ENCODE measurements at places on chromosomes 16 and 17.

DNA sequence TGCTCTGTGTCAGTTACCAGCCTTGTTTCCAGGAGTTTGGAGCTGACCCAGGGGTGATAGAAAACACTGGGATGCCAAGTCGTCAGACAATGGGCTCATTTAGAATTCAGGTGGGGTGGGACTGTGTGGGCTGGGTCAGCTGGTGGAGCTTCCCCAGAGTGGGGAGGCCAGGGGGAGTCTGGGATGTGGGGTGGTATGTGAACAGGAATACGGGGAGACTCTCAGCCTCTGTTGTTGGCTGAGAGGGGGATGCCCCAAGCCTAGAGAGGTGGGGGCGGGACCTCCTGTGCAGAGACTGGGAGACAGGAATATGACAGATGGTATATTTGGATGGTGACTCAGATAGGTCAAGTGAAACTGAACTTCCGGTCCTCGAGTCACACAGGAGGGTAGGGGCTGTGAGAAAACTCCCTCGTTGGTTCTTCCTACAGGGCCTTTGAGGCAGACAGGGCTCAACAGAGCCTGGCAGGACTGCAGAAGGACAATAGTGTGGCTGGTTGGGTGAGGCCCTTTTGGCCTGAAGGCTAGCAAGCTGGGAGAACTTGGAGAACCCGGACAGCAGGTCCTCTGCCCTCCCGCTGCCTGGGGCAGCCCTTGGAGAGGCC is 23.7 kb downstream of the CDH1 start:
- no peak for DNase-seq

GRCh38 chr16:4393240-4393600 is 21.6 kb downstream of the VASN start:
- DNase-seq = no peak

DNA sequence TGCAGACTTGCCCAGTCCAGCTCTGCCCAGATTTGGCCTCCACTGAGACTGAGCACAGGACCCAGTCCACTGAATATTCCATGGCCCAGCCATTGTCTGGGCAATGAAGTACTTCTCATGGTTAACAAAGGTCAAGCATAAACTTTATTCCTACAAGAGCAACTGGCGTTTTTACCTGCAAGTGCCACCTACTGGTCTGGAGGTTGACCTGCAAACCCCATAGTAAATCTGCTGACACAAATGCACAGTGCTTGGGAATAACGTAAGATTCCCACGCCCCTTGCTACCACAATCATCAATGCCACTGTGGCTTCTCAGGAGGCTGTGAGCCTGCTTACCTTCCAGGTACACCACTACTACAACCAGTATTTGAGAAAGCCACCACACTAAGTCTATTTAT is 170.2 kb downstream of the CEP112 start:
- DNase-seq = no peak

- DNase-seq = no peak
These were observed 160.9 kb upstream of the TOX3 start for GRCh38 chr16:52707676-52708337.

DNA sequence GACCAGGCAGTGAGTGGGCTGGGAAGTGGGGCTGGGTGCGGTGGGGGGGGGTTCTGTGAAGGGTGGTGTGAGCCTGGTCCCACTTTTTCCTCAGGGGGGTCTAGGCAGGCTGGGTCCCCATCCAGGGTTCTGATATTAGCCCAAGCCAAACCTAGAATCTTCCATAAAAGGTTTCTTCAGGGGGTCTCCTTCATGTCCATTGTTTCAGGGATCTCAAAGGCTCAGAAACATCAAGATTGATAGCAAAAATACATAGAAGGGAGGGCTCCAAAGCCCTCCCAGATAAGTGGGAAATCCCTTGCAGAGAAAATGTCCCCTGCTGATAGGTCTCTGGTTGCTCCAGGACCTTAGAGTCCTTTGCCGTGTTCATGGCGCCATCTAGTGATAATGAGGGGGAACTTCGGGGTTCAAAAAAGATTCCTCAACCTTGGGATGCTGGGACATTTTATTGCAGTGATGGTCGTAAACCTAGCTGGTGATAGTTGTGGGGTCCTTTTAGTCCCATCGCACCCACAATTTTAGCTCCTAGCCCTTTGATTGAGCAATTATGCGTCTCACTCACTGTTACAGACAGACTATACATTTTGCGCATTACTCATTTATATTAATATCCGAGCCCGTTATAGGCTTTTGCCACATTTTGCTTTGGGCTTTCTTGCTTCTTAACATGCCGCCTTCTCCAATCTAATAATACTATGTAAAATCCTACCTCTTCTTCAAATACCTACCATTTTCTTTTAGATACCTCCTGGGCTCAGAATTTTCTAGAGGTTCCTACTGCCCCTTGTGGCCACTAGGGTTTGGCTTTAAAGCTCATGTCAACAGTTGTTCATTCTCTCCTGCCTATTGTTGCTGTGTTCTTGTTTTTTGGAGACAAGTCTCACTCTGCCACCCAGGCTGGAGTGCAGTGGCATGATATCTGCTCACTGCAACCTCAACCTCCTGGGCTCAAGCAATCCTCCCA is 35.1 kb downstream of the IGF2BP1 start:
- DNase-seq = peak; percentile 21

- no peak for DNase-seq
These were observed 8.5 kb upstream of the RAI1 start for GRCh38 chr17:17672453-17673368.

DNA sequence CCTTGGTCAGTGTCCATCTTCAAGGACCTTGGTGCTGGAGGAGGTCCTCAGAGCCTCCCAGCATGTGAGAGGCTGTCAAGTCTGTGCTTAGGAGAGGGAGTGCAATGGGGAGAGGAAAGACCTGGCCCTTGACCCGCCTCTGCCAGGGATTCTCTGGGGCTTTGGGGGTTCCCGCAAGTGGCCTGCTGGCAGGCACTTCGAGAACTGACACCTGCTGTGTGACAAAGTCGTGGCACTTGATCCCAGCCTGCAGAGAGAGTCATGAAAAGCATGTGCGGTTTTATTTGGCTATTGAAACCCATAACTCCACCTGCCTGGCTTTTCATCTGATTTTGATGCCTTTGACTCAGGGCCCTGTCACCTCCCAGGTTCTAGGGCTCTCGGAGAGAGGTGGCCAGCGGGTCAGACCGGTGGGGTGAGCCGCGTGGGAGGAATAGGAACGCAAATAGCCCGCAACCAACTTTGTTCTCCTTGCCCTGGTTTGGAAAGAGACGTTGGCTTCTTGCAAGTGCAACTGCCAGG is 42.8 kb upstream of the GSE1 start:
- no peak for DNase-seq

DNA sequence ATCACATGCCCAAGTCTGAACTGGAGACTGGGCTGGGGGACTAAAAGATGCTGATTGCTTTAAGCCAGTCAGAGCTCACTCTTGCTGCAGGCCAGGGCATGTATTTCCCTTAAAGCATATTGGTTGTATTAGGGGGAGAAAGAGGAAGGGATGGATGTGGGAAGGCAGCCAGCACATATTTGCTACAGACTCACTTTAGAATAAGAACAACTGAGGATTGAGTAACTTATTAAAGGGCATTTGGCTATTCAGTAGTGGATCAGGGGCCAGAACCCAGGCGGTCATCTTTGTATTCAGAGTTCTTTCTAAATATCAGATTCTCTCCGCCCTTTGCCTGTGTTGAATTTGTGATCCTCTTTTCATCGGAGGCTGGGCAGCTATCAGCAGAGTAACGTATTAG is 231.7 kb downstream of the HAPSTR1 start:
- DNase-seq = no peak

- DNase-seq = no peak
These were observed 58.2 kb downstream of the NACA2 start for GRCh38 chr17:61532826-61533225.

- DNase-seq = no peak
These were observed 1.8 kb downstream of the TUBB3 start for GRCh38 chr16:89924925-89925307.

All from dorsolateral prefrontal cortex (tissue), 122 donors.